ENCODE measurements at places on chromosomes 1 and 21. TPM values are rescaled to one million over a fixed set of nuclear protein-coding genes. Genes with fewer than 3 reads are reported as not detected.
A peak's percentile ranks its signal among the peaks of the same experiment; 100 is the strongest.

GRCh38 chr1:17654519-17654918 lies 100.6 kb upstream of the ACTL8 start:
- no peak for DNase-seq

GRCh38 chr1:67193704-67194103 lies 27.4 kb downstream of the IL23R start:
- no peak for DNase-seq

GRCh38 chr1:26768755-26769154 lies 19.0 kb upstream of the PIGV start:
- no peak for DNase-seq

DNA sequence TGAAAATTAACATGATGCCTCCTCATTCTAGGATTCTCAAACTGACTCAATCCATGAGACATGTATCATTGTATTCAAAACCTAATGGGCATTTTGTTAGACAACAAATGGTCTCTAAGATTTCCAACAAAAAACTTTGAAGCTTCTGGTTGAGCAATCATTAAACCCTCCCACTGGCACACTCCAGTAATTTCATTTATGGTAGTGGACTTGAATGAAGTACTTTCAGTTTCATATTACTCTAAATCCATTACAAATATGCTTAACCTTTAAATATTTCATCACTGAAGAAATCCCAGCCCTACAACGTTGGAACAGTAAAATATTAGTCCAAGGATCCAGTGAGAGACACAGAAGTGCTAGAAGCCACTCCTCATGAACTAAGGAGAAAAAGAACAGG lies 43.5 kb downstream of the GBP6 start:
- no peak for DNase-seq

DNA sequence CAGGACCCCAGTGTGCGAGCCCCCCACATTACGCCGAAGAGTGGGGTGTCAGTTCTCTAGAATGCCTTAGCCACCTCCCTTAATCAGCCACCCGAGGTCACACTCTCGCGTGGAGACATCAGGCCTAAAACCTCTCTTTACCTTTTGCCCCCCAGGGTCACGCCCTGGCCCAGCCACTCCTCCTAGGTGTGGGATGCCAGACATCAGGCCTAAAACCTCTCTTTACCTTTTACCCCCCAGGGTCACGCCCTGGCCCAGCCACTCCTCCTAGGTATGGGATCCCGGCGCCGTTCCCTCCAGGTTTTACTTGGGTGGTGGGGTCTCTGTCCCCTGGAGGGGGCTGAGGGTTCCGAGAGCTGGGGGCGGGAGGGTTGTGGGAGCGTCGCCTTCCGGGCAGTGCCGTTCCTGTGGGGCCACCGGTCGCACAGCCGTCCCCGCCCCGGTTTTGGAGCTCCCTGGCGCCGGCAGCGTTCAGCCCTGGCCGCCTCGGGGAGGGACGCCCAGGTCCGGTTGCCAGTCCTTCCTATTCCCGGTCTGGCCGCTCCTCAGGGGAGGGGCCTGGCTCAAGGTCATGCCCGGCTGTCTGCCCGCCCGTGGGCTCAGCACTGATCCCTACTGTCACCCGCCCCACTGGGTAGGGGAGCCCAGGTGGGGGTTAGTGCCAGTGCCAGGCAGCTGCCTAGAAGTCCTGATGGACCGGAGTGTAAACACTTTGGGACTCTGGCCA lies 882 bp downstream of the VPS13D start:
- DNase-seq, result peak; percentile 46

DNA sequence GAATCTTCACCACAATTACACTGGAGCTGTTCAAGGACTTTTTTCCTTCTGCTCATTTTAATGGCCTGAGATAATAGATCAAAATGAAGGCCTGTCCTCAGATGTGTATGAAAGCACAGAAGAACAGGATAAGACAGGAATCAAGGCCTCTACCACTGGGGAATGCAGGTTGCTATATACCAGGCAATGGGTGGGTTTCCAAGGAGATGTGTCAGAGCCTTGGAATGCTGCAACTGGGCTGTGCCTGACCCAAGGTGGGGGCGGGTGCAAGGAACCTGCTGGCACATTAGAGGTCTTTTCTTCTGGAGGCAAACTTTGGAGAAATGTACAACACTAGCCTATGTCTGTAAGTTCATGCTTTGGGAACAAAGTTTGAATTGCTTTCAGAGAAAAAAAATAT lies 21.7 kb upstream of the LAMC2 start:
- DNase-seq, result no peak

- DNase-seq, result no peak
These were observed 8.2 kb upstream of the MIXL1 start for GRCh38 chr1:226215239-226215638.

DNA sequence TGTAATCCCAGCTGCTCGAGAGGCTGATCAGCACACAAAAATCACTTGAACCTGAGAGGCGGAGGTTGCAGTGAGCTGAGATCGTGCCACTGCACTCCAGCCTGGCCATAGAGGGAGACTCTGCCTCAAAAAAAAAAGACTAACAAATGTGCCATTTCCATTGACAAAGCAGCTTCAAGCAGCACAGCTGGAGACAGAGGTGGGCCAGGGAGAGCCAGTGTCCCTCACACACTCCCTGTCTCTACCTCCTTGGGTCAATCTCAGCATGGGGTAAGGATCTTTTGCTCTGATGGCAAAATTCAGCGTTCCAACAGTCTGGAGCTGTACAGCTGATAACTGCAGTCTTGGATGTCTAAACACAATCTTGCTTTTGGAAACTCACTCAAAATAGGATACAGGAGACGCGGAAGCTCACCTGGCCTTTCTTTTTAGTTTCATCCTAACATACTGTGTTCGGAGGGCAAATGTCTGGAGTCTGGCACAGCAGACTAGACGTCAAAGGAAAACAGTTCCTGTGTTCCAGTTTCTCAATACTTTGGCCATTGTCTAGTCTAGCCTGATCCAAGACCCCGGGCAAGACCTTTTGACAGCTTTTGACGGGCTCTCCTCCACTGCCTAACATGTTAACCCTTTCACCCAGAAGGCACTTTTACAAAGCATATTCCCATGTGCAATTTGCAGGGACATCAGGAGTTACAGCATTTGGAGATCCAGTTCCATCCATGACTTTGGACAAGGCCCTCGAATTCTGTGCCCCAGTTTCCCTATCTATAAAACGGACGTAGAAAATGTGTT lies 2.9 kb downstream of the RCC2 start:
- DNase-seq, result no peak

- no peak for DNase-seq
These were observed 294.0 kb upstream of the C1orf87 start for GRCh38 chr1:60367532-60367931.

- no peak for DNase-seq
These were observed 36.7 kb downstream of the NFIA start for GRCh38 chr1:61119085-61119484.

The CENPF gene
- 2.9 TPM for total RNA-seq

The FCAMR gene
- not detected for total RNA-seq

The FMO1 gene
- not detected for total RNA-seq

The AMY1C gene
- not detected for total RNA-seq

The KCNC4 gene
- total RNA-seq, result 24.3 TPM

The KCNJ6 gene
- not detected for total RNA-seq
